ENCODE measurements at places on chromosomes 1 and 21. TPM values are rescaled to one million over a fixed set of nuclear protein-coding genes. Genes with fewer than 3 reads are reported as not detected.

DNA sequence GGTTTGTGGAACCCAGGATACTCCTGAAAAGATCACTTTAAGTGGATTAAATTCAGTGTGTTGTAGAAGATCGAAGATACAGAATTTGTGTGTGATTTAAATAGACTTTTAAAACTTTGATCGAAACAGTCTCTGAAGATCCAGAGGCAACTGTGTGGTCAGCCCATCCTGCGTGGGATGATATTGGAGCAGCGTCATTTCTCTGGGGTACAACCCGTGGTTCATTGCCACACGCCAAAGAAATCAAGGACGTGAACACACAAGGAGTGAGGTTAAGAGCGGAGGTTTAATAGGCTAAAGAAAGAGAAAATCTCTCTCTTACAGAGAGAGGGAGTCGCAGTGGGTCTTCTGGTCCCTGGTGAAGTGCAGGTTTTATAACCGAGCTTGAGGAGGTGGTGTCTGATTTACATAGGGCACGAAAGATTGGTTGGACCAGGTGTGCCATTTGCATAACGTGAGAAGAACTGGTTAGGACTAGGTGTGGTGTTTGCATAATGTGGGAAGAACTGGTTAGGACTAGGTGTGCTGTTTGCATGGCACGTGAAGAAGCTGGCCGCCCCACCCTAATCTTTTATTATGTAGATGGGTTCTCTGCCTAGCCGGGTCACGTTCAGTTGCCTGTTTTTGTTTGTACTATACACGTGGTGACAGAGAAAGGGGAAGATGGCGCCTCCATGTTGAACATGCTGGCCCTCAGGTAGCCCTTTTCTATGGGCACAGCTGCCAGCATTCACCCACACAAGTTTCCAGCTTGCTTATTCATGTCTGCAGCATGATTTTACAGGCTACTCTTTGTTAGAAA is 82.3 kb downstream of the ADSS2 start:
- DNase-seq = no peak

DNA sequence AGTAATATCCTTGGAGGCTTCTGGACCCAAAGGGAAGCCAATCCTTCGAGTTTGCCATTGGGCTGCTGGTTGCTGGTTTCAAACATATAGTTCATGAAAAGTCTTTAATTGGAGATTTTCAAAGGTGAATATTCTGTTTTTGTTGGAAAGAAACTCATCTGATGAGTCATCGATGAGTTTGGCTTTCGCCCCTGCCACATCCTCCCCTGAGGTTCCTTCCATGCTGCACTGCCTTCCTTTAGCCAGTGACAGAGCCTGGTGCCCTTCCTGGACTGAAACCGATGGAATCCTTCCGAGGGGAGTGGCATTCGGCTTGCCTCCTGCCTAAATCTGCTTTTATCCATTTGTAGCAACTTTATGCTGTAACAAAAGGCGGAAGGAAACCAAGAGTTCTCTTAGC is 550.0 kb downstream of the KIF26B start:
- DNase-seq = no peak

GRCh38 chr21:25557180-25557579 is 50.1 kb downstream of the MRPL39 start:
- no peak for DNase-seq

DNA sequence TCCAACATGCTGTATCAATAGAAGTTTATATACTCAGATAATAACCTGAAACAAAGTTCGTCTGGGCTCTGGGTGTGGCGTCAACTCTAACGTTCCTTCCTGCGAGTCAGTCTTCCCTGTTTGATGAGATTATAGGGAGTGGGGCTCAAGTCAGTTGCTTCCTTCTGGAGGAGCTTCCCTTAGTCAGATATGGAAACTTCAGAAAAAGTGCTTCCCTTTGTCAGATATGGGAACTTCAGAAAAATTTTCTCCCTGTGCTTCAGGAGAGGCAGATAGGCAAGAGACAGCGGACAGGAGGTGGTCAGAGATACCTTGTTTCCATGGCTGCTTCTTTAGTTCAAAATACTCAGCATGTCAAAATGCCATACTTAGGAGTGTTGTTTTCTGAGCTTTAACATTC is 51.1 kb upstream of the PRDX6 start:
- no peak for DNase-seq

GRCh38 chr1:168591641-168592250 is 15.3 kb downstream of the XCL1 start:
- no peak for DNase-seq

DNA sequence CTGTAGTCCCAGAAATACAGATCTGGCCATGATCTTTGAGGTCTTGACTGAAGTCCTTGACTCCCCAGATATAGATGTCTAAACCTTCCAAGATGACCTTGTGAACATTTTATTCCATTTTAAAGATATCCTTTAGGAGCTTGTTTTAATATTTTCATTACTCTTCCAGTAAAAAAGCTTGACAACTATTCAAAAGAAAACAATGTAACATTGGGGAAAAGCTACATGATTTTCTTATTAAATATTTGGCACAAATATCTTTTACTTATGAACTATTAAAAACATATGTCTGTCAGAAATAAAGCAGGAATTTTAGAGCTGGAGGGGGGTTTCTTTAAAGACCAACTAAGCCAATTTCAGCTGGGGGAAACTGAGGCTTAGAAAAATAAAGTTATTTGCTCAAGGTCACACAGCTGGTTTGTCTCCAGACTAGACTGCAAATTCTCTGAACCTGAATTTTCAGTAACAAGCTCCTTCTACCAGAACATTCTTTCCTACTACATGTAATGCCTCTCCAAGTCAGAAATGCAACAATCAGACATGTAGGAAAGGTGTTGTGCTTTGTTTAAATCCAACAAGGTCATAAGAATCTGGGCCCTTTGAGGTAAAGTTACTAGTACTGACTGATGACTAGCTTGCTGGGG is 67.0 kb upstream of the PTCH2 start:
- no peak for DNase-seq

GRCh38 chr1:180633057-180634056 is 1.5 kb downstream of the XPR1 start:
- no peak for DNase-seq

KCNJ6 gene
- 0.25 TPM for polyA plus RNA-seq

OMA1 gene
- polyA plus RNA-seq = 35.2 TPM

CA6 gene
- polyA plus RNA-seq = not detected

- no peak for DNase-seq
Measured at GRCh38 chr1:244945109-244945671, 80.8 kb upstream of the HNRNPU start.
